Cortex of kidney (tissue), 1 donor: ENCODE measurements at places on chromosomes 11 and 22.

DNA sequence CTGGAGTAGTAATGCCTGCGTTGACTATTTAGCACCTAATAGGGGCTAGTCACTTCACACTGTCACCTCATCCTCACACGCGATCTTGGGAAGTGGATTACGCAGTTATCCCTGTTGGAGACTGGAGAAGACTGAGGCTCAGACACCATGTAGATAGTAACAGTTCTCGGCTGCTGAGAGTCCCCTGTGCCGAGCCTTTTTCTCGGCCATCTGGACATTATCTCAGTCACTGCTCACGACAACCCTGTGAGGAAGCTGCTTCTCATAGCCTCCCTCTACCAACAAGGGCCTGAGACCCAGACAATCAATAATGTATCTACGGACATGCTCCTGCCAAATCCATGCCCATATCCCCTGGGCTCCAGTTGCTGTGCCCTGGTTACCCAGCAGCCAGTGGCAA lies 25.9 kb downstream of the SCUBE1 start:
- DNase-seq = no peak

- no peak for DNase-seq
Measured at GRCh38 chr11:67048515-67049130, 8.0 kb upstream of the RHOD start.

GRCh38 chr11:112734207-112734606 lies 227.0 kb upstream of the NCAM1 start:
- no peak for DNase-seq

DNA sequence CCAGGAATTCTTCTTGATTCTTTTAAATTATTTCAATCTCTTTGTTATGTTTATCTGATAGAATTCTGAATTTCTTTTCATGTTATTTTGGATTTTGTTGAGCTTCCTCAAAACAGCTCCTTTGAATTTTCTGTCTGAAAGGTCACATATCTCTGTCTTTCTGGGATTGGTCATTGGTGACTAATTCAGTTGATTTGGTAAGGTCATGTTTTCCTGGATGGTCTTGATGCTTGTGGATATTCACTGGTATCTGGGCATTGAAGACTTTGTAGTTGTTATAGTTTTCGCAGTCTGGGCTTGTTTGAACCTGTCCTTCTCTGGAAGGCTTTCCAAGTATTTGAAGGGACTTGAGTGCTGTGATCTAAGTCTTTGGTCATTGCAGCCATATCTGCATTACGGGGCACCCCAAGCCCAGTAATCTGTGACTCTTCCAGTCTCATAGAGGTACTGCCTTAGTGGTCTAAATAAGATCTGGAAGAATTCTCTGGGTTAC lies 18.9 kb upstream of the INSC start:
- DNase-seq = no peak

DNA sequence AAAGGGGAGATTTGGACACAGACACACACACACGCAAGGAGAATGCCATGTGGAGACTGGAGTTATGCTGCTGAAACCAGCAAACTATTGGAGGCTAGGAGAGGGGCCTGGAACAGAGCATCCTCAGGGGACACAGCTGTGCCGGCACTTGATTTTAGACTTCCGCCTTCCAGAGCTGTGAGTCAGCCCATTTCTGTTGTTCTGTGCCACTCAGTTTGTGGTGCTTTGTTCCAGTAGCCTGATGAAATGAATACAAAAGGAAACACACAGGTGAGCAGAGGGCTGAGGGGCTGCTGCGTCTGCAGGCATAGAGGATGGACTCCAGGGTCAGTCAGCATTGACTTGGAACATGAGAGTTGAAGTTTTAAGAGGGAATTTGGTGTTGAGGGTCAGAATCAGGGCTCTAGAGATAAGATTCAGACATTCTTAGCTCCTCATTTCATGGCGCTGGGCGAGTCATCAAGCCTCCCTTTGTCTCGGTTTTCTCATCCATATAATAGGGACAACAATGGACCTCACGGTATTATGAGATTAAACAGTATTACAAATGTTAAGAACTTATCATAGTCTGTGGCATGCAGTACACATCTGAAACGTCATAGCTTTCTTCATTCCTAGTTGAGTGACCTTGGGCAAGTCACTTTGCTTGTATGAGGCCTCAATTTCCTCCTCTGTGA lies 191.0 kb downstream of the MIAT start:
- DNase-seq = no peak

- no peak for DNase-seq
Measured at GRCh38 chr11:120182790-120183491, 27.9 kb upstream of the OAF start.

DNA sequence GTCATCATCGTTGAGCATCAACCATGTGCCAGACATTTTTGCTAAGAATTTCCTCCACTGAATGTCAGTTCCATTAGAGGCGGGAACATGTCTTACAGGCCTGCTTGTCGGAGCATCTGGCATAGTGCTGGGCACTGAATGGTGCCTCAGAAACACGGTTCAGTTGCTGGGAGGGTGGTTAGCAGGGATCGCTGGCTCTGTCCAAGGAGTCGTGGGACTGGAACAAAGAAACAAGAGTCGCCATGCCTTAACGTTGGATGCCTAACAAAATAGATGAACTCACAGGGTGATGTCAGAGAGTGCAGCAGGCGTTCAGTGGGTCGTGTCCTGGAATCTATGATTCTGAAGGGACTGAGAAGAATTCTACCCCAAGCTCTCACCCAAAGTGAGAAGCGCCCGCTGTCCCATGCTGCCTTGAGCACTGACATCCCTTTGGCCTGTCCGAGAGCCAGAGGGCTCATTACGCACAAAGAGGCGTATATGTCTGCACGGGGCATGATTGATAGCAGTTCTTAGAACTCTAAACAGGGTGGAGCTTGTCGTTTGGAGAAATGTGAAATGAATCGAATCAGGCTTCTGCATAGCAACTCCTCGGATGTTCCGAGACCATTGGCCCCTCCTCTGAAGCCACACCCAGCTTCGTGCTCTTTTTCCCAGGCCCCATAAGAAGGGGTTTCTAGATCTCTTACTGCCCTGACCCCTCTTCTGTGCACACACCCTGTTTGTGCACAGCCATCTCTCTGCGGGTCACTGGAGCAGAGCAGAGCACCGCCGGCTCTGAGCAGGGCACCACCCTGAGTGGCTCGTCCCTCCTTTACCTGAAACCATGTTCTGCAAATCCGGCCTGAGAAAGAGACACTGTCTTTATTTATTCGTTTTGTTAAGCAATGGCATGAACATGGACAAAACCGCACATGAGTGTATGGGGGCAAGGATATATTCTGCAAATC lies 113.1 kb upstream of the B3GAT1 start:
- no peak for DNase-seq

- DNase-seq = no peak
Measured at GRCh38 chr11:111477898-111478297, 34.3 kb downstream of the BTG4 start.

DNA sequence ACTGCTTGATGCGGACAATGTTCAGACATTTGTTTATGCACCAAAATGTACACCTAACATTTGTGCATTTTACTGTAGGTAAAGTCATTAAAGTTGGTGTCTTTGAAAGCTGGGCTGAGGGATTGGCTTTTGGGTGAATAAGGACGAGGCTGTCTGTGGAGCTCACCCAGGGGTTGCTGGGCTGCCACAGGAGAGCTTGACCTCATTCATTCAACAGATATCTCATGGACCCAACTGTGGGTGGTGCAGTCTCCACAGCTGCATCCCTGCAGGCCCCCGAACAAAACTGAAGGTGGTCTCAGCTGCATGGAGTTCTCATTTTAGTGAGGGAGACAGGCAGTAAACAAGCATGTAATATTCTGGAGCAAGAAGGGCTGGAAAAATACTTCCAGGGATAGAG lies 32.7 kb downstream of the SGSM3 start:
- no peak for DNase-seq

DNA sequence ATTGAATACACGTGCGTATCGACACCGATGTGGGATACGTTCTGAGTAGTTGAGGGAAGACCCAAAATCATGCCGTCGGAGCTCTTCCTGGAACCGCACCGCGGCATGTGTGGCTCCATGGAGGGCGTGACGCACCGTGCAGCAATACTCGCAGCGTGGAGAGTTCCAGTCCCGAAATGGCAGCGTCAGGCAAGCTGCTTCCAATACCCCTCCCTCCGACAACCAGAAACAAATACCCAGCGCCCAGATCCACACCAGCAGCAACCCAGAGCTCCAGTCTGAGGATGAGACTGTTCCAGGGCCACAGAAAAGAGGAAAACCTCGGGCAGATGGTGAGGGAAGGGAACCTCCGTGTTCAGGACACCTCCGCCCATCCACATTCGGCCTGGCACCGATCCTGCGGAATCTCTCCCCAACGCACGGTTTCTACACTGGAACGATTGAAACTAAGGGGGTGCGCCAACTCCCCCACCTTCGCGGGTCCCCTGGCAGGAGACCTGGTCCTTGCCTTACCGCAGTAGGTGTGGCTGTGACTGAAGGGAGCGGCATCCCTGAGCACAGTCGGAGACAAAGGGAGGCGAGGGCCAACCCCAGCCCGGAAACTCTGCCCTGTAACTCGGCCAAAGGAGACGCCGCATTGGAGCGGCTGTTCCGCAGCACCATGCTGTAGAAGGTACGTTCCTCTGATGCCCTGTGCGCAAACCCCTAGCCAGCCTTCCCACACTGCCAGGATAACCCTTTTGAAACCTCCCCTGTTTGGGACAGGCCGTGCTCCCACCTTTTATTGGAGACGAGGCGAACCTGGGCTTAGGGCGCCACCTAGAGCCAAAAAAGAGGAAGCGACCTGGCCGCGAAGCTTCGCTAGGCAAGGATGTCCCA lies 28.2 kb downstream of the DBX1 start:
- DNase-seq = no peak

DNA sequence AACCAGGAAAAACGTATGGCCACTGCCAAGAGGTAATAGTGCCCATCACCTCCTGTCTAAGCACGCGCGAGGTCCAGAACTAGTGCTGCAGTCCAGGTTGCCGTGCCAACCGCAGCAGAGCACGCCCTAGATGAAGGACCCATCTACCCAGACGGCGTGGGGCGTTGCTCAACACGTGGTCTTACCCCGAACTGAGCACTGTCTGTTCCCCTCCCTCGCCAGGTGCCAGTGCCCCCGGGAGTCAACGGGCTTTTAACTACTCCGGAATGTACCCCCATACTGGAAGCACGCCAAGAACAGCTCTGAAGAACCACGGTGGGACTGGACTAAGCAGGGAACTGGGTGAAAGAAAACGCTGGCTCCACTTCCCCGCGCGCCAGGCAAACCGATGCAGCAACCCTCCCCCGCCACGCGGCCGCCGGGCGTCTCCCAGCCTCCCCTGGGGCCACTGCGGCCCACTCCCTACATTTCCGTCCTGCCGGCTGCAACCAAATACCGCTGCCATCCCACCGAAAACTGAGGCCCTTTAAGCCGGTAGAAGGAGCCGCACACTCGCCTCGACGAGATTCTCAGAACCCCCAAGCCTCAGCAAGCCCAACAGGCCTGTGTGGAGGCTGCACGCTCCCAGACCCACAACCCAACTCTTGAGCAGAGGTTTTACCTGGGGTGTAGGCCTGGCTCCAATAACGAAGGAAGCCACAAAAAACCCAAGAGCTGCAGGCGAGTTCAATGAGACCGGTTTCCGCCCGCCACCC lies at the start of gene HSPA8:
HSPA8 (minus strand) TSS at position 734 of the 755 bp plus-strand sequence. CDS start 812 bp downstream, outside the sequence.
- DNase-seq = no peak

GRCh38 chr11:15967966-15968365 lies 388.4 kb downstream of the SOX6 start:
- DNase-seq = no peak

DNA sequence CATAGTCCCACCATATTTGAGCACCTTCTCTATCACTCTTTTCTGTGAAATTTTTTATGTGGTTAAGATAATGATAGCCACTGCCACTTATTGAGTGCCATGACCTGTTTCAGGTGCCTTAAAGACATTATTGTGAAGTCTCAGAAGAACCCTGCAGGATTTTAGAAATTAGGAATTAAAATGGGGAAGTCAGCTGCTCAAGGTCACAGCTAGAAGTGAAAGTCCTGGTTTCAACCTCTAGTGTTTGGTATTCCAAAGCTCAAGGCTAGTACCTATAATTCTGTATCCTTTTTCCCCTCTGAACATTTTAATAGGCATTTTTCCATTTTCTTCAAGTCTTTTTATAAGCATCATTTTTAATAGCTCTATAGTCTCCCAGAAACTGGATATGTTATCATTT lies 9.0 kb upstream of the RRM1 start:
- no peak for DNase-seq

GRCh38 chr11:119371778-119372182 lies 9.7 kb downstream of the USP2 start:
- no peak for DNase-seq

DNA sequence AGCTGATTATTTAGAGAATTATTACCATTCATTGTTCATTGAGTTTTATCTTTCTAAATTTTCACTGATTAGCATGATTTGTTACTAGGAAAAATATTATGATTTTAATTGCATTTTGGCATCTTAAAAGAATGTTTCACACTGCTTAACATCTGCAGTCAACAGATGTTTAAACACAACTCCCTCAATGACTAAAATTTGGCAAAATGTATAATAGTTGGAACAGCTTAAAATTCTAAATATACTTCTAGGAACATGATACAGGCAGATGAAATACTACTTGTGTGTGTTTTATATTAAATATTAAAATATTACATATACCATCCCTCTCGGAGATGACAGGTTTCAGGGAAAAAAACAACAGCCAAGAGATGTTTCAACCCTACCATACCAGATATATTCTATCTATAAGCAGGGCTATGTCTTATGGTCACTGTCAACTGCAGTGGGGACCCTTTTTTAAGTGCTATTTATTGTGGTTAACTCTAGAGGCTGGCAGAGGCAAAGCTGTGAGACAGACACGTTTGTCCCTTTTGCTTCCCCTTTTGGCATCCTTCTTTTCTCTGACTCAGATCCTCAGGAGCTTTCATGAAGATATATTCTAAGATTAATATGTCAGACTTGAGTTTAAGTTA lies 81.9 kb downstream of the BDNF start:
- DNase-seq = no peak

- DNase-seq = no peak
Measured at GRCh38 chr11:108167624-108168023, 46.3 kb downstream of the ACAT1 start.

GRCh38 chr11:110199184-110199981 lies 97.0 kb downstream of the RDX start:
- no peak for DNase-seq

DNA sequence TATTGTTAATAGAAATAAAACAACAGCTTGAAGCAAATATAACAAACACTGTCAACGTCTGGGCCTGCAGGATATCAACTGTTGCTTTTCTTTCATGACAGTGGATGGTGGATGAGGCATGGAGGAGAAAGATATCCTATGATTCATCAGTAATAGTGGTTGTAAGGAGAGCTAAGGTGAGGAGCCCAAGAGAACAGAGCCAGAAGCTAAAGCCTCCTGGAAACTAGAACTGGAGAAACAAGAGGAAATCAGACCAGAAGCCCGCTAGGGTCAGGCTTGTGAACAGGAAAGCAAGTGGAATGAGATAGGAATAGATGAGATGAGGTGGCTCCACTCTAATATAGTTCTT lies 37.7 kb upstream of the MMP12 start:
- DNase-seq = no peak

GRCh38 chr11:72755713-72756285 lies 3.6 kb upstream of the ARAP1 start:
- DNase-seq = no peak
